ENCODE measurements at places on chromosomes 7 and 10.

DNA sequence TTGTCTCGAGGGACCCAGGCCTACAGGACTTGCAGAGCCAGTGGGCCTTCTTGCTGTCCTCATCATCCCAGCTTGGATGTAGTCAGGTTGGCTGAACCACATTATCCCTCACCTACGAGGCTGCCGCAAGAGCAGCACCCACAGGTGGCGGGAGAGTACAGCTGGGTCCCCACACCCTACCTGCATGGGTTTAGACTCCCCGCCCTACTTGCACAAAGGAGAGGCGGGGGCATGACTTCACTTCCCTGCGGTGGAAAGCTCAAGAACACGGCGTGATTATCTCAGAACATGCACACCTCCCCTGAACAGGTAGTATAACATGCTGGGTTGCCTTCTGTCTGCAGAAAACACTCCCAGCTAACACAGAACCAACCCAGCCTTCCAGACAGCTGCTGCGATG, 57.5 kb downstream of the CTBP2 start:
- DNase-seq = no peak

DNA sequence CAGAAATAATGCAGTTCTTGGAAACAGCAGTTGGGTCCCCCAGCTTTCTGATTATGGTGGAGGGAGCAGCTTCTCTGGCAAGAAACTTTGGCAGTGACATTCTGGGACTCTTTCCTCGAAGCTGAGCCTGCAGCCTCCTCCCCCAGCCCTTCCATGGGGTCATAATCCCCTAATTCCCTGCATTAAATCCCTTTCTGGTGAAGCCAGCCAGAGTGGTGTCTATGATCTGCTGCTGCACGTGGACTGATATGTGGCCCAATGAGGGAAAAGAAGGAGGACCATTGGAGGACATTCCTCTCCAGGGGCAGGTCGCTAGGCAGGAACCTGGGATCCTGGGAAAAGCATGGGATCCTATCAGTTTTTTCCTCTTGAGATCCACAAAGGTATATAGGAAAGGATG, 470.5 kb downstream of the RPS24 start:
- no peak for DNase-seq

GRCh38 chr10:131320860-131321604, 9.5 kb upstream of the TCERG1L start:
- DNase-seq = no peak

GRCh38 chr10:65684896-65685295, 1240.9 kb upstream of the LRRTM3 start:
- no peak for DNase-seq

GRCh38 chr7:133554330-133554729, 301.5 kb downstream of the EXOC4 start:
- no peak for DNase-seq

GRCh38 chr7:112511451-112512202, 30.8 kb downstream of the LSMEM1 start:
- DNase-seq = no peak

DNA sequence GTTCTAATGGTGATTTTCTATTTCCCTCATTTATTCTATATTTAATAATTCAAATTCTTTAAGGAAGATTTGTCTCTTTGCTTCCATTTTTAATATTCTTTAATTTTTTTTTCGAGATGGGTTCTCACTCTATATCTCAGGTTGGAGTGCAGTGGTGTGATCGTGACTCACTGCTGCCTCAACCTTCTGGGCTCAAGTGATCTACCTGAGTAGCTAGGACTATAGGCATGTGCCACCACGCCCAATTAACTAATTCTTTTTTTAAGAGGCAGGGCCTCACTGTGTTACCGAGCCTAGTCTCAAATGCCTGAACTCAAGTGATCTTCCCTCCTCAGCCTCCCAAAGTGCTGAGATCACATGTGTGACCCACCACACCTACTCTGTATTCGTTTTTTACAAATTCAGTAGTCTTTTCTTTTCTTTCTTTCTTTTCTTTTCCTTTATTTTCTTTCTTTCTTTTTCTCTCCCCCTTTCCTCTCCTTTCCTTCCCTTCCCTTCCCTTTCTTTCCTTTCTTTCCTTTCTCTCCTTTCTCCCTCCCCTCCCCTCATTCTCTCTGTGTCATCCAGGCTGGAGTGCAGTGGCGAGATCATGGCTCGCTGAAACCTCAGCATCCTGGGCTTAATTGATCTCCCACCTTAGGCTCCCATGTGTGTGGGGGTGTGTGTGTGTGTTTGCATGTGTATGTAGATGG, 323.1 kb downstream of the ADK start:
- DNase-seq = no peak

GRCh38 chr10:20879136-20879535, 18.0 kb downstream of the NEBL start:
- DNase-seq = no peak

- DNase-seq = no peak
These were observed 736.4 kb upstream of the PHF14 start for GRCh38 chr7:10237306-10237705.

DNA sequence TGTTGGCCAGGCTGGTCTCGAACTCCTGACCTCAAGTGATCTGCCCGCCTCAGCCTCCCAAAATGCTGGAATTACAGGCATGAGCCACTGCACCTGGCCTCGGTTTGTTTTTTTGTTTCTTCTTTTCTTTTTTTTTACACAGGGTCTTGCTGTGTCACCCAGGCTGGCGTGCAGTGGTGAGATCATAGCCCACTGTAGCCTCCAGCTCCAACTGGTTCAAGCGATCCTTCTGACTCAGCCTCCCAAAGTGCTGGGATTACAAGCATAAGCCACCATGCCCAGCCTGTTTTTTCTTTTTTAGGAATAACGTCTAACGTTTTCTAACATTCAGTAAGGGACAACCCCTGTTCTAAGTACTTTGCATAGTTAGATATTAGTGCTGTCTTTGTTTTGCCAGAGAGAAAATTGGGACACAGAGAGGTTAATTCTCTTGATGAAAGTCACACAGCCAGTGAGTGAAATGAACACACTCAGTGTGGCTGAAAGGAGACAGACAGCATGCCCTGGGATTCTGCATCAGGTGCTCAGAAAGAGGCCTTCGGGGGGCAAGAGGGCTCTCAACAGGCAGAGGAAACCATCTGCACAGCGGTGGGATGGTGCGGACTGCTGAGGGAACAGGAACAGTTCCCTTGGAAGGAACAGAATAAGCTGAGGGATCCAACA, 4.3 kb downstream of the LIMK1 start:
- DNase-seq = no peak

GRCh38 chr10:50653142-50653541, 29.4 kb upstream of the SGMS1 start:
- peak; percentile 27 for DNase-seq

- DNase-seq = peak; percentile 44
These were observed 21.0 kb upstream of the ASB15 start for GRCh38 chr7:123580406-123581161.

DNA sequence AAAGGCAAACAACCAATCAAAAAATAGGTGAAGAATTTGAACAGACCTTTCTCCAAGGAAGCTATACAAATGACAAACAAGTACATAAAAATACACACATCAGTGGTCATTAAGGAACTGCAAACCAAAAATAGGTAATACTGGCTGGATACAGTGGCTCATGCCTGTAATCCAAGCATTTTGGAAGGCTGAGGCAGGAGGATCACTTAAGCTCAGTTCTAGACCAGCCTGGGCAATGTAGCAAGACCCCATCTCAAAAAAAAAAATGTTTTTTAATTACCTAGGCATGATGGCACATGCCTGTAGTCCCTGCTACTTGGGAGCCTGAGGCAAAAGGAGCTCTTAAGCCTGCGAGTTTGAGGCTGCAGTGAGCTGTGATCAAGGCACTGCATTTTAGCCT, 19.3 kb downstream of the CDCA7L start:
- DNase-seq = no peak

GRCh38 chr7:1103009-1103788, 15.3 kb downstream of the GPER1 start:
- no peak for DNase-seq

- no peak for DNase-seq
These were observed 27.3 kb downstream of the SLC35B4 start for GRCh38 chr7:134289423-134289822.

DNA sequence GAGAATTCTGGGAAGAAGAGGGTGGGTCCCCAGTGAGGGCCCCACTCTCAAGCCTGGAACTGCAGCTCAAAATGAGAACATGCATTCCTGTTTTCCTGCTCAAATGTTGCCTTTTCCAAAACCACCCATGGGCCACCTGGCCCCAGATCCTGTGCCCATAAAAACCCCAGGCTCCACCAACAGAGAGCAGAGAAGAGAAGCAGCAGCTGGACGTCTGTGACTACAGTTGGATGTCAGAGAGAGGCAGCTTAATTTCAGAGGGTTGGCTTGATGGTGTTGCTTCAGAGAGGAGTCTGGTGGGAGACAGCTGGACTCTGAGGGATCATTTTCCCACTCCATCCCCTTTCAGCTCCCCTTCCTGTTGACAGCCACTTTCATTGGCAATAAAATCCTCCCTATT, 256.4 kb downstream of the FZD1 start:
- peak; percentile 89 for DNase-seq
